ENCODE measurements at places on chromosomes 12 and 14.

DNA sequence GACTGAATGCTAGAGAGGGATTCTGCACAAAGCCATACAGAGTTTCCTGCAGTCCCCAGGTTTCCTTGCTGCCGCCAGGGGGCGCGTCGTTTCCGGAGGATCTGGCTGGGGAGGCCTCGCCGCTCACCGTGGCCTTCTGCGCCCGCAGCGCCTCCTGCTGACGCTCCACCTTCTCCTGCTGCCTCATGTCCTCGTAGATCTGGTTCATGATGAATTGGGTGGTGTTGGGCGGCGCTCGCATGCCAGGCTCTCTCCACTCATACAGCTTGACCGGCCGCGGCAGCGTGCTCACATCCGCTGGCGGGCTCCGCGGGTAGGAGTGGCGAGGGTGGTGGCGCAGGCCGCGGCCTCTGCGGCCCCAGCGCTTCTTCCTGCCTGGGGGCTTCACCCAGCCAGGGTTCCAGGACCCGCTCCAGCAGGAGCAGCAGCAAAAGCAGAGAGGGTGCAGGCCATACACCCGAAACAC, 987 bp downstream of the CCER1 start:
- no peaks in the 10 kb centered on the region for H3K4me1 ChIP-seq
- H3K27ac ChIP-seq: no peak overlapping the region
- no peak overlapping the region for H3K4me3 ChIP-seq
- H3K36me3 ChIP-seq: no peaks in the 10 kb centered on the region
- H3K27me3 ChIP-seq: no peaks in the 10 kb centered on the region

- no peaks in the 10 kb centered on the region for H3K27me3 ChIP-seq
- H3K4me1 ChIP-seq: 0 out of 2 replicates have a peak, but pooled peaks cover 3% of the 10 kb centered on the region
- no peak overlapping the region for H3K4me3 ChIP-seq
- DNase-seq: peak; percentile 37
- H3K27ac ChIP-seq: no peak overlapping the region
Observed at GRCh38 chr12:68913682-68914081, 19.3 kb downstream of the CPM start.

DNA sequence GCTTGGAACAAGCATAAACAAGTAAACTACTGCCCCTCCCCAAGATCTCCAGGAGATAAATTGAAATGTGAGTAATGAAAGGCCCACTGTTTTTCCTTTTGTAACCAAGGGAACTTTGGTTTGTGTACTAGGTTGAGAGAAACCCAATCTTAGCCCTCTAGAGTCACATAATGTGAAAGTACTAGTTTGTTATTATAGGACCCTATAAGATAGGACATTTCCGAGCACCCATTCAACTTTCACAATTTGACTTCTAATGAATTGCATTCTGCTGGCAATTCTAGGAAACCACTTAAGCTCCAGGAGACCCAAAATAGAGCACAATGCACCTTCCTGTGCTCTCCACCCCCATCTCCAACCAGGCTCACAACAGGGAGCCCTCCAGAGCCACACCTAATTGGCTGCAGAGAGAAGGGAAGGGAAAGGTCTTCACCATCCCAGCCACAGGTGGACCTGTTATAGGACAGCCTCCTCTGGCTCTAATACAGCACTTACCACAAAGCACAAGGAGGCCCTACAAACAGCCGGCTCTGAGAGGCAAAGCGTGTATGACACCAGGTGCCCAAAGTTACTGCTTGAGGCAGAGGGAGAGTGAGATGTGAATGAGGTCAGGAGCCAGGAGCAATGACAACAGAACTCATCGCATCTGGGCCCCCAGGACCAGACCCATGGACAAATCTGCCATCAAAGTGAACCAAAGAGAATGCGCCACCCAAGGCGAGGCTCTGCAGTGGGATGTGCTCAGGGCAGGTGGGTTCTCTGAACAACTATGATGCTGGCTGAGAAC, 163.3 kb upstream of the NTF3 start:
- no peak for DNase-seq
- no peak overlapping the region for H3K4me3 ChIP-seq
- peaks cover 15% of the 10 kb centered on the region for H3K4me1 ChIP-seq
- H3K27me3 ChIP-seq: no peaks in the 10 kb centered on the region
- no peaks in the 10 kb centered on the region for H3K36me3 ChIP-seq

- H3K27ac ChIP-seq: no peak overlapping the region
- H3K4me3 ChIP-seq: no peak overlapping the region
- H3K36me3 ChIP-seq: no peaks in the 10 kb centered on the region
- no peaks in the 10 kb centered on the region for H3K27me3 ChIP-seq
Observed at GRCh38 chr12:111607239-111607638, 8.1 kb upstream of the ATXN2 start.

- no peak overlapping the region for H3K4me3 ChIP-seq
- peaks cover 21% of the 10 kb centered on the region for H3K36me3 ChIP-seq
- H3K27me3 ChIP-seq: no peaks in the 10 kb centered on the region
Observed at GRCh38 chr12:110312581-110313360, 31.7 kb downstream of the ATP2A2 start.

DNA sequence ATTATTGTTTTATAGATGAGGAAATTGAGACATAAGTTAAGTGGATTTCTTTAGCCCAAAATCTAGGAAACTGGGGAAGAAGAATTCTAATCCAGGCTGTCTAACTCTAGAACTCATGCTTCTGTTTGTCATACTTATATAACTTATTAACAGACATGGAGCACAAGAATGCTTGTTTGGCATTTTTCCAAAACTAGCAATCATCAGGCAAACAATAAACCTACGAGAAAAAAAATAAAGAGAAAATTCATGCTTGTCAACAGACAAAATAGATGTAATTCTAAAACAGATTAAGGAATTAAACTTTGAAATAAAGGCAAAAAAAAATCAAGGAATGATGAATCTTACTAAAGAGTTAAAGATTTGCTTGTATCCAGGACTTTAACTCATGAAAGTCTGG, 103.1 kb downstream of the METTL25 start:
- no peaks in the 10 kb centered on the region for H3K27me3 ChIP-seq
- no peak overlapping the region for H3K27ac ChIP-seq
- no peak for DNase-seq
- no peak overlapping the region for H3K4me3 ChIP-seq
- H3K36me3 ChIP-seq: no peaks in the 10 kb centered on the region

DNA sequence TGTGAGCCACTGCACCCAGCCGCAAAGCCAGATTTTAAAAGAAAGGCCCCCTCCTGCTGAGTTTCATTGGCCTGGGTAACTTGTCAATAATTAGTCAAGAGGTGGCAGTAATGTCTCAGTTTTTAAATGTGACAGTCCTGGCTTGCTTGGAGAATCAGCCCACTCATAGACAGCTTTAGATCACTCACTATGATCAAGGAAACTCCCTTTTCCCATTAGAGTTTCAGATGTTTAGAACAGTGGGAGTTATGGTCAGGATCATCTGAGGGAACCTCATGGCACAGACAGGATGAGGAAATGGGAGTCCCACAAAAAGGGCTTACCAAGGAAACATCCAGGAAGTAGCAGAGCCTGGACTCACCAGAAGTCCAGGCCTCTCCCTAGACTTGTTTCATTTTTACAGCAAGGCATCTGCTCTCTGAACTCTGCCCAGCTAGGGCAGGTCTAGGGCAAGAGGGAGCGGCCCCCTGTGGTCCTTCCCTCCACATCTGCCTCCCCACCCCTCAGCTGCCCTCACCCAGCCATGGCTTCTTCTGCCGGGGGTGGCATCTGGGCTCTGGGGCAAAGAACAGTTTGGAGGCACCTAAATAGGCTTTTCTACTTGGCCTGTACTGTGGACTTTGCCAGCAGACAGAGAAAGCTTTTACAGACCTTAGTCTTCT, 11.2 kb downstream of the BCL2L14 start:
- H3K36me3 ChIP-seq: no peaks in the 10 kb centered on the region
- no peak overlapping the region for H3K27ac ChIP-seq
- peak; percentile 55 for DNase-seq
- no peaks in the 10 kb centered on the region for H3K27me3 ChIP-seq
- no peak overlapping the region for H3K4me3 ChIP-seq
- H3K4me1 ChIP-seq: peaks cover 3% of the 10 kb centered on the region

DNA sequence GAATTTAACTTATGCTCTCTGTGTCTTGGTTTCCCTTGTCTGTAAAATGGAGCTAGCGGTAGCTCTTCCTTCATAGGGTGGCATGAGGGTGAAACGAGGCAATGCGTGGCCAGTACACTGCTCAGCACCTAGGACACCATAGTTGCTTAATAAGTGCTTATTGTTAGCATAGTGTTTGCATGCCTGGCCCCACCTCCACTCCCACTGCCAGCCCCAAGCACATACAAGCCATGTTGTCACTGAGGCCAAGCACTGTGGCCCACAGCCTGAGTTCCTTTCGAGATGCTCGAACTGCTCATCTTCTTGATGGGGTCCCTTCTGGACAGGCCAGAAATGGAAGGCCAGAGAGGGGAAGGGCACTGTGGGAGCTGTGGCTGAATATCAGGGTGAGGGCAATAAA, 839 bp downstream of the FICD start:
- H3K27me3 ChIP-seq: no peaks in the 10 kb centered on the region
- peaks cover 29% of the 10 kb centered on the region for H3K36me3 ChIP-seq
- DNase-seq: no peak
- peak overlapping the region; percentile 74 for H3K4me3 ChIP-seq

DNA sequence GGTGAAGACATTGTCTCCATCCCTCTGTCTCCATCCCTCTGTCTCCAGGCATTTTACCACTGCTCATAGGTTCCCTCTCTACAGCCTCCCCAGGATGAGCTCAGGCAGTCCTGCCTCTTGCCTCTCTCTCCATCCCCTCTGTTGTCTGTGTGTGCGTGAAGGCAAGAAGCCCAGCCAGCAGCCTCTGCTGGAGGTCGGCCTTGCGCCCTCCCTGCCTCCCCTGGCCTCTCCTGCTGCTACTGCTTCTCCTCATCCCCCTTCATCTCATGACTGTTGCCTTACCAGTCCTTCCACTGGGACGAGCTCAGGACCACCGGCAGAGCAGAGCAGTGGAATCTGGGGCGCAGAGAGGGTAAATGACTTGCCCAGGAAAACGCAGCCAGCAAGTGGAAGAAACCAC, 3.2 kb downstream of the KRT80 start:
- peaks cover 65% of the 10 kb centered on the region for H3K4me1 ChIP-seq
- H3K27me3 ChIP-seq: no peaks in the 10 kb centered on the region
- no peak overlapping the region for H3K4me3 ChIP-seq
- H3K27ac ChIP-seq: peak overlapping the region; percentile 31

DNA sequence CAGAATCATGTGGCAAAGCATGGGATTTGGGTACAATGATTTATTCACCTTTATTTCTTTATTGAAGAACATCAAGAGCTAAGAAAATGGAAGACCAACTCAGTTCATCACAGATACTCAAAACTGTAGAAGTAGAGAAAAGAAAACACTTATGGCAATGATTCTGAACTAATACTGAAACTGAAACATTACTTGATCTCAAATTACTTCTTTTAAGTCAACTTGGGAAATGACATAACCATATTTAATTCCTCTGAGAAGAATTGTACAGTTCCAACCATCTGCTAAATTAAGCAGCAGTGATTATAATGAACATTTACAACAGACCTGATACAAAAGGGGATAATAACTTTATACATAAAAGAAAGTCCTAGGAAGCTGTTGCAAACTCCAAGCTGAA, 466.5 kb downstream of the TMTC2 start:
- H3K4me3 ChIP-seq: no peak overlapping the region
- no peaks in the 10 kb centered on the region for H3K27me3 ChIP-seq
- H3K36me3 ChIP-seq: no peaks in the 10 kb centered on the region
- no peak for DNase-seq
- no peak overlapping the region for H3K27ac ChIP-seq

GRCh38 chr14:70934084-70934483, 26.8 kb downstream of the PCNX1 start:
- H3K27ac ChIP-seq: peak overlapping the region; percentile 50
- H3K4me1 ChIP-seq: peaks cover 12% of the 10 kb centered on the region
- H3K4me3 ChIP-seq: no peak overlapping the region
- H3K27me3 ChIP-seq: no peaks in the 10 kb centered on the region
- no peaks in the 10 kb centered on the region for H3K36me3 ChIP-seq
- DNase-seq: peak; percentile 20

DNA sequence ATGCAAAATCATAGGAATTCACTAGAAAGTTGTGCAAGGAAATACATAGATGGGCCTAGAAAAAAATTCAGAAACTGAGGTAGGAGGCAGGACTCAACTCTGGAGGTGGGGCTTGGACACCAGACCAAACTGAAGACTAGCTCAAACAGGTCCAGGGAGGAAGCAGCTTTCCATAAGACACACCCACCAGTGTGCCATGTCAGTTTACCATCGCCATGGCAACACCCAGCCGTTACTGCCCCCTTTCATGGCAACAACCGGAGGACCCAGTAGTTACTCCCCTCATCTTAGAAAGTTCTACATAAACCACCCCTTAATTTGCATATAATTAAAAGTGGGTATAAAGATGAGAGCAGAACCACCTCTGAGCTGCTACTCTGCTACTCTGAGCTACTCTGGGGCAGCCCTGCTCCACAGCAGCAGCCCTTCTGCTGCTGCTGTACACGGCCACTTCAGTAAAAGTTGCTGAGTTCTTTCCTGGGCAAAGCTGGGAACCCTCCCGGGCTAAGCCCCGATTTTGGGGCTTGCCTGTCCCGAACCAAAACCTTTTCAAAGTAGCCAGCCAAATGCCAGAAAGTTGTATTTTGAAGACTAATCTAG, 30.8 kb upstream of the NINJ2 start:
- H3K4me1 ChIP-seq: no peaks in the 10 kb centered on the region
- no peak for DNase-seq
- H3K27ac ChIP-seq: no peak overlapping the region
- no peaks in the 10 kb centered on the region for H3K27me3 ChIP-seq

DNA sequence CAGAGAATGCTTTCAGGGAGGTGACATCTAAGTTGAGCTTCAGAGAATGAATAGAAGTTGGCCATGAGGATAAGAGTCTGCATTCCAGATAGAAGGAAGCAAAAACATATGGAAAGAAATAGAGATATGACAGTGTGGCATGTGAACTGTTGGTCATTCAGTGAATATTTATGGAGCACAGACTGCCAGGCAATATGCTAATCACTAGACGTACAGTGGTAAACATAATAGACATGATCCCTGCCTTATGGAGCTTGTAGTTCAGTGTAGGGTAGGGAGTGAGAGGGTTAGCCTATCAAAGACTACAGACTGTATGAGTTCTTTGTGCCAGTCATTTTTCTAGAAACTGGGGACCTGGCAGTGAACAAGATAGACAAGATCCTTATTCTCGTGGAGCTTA, 53.9 kb downstream of the VEZT start:
- no peak overlapping the region for H3K4me3 ChIP-seq
- H3K27ac ChIP-seq: no peak overlapping the region
- H3K27me3 ChIP-seq: no peaks in the 10 kb centered on the region
- H3K36me3 ChIP-seq: peaks cover 12% of the 10 kb centered on the region
- DNase-seq: no peak

- peaks cover 2% of the 10 kb centered on the region for H3K4me1 ChIP-seq
- H3K36me3 ChIP-seq: no peaks in the 10 kb centered on the region
- DNase-seq: no peak
- no peaks in the 10 kb centered on the region for H3K27me3 ChIP-seq
- H3K4me3 ChIP-seq: no peak overlapping the region
- H3K27ac ChIP-seq: no peak overlapping the region
Observed at GRCh38 chr12:10957741-10958140, 18.7 kb upstream of the TAS2R14 start.

DNA sequence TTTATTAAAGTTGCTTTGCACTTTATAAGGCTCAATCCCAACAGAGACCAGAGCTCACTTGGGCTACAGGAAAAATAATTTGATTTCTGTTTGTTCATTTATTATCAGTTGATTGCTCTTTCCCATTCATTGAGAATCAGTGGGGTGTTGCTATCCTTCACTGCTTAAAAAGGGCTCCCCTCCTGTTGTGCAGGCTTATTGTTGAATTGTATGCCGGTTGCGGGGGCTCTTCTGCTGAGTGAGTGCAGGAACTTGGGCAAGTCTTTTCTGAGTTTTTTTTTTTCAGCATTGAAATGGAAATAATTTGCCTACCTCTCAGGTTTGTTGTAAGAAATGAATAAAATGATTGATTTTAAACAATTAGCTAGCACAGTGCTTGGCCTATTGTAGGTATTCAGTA, 32.6 kb downstream of the AKAP6 start:
- no peak overlapping the region for H3K27ac ChIP-seq
- DNase-seq: no peak
- no peaks in the 10 kb centered on the region for H3K36me3 ChIP-seq
- H3K27me3 ChIP-seq: peaks cover 3% of the 10 kb centered on the region
- peaks cover 3% of the 10 kb centered on the region for H3K4me1 ChIP-seq
- no peak overlapping the region for H3K4me3 ChIP-seq

All from IMR-90 (cell line).